ENCODE measurements at places on chromosomes 4 and X. TPM values are rescaled to one million over a fixed set of nuclear protein-coding genes. Genes with fewer than 3 reads are reported as not detected.
A peak's percentile ranks its signal among the peaks of the same experiment; 100 is the strongest.

The SH3BP2 gene
- 10.6 TPM for total RNA-seq

The ZFP92 gene
- 0.19 TPM for total RNA-seq

The RTL5 gene
- total RNA-seq = 0.38 TPM

The INPP4B gene
- total RNA-seq = 7.8 TPM

The RAI2 gene
- 1.8 TPM for total RNA-seq

The USP17L5 gene
- not detected for total RNA-seq

The USP27X gene
- 2.5 TPM for total RNA-seq

The SETD7 gene
- total RNA-seq = 6.0 TPM

The ATP1B4 gene
- 0.05 TPM for total RNA-seq

The BBS7 gene
- 13.4 TPM for total RNA-seq

The SYTL5 gene
- 0.14 TPM for total RNA-seq

The PYURF gene
- 86.5 TPM for total RNA-seq

The FAM133A gene
- not detected for total RNA-seq

The SPCS3 gene
- total RNA-seq = 47.5 TPM

- H3K36me3 ChIP-seq = no peaks in the 10 kb centered on the region
- H3K4me3 ChIP-seq = no peak overlapping the region
- no peaks in the 10 kb centered on the region for H3K27me3 ChIP-seq
- no peaks in the 10 kb centered on the region for H3K4me1 ChIP-seq
These were observed 67.9 kb downstream of the FAM47C start for GRCh38 chrX:37075892-37076595.

GRCh38 chrX:1725472-1725871, 110.6 kb downstream of the ASMT start:
- no peak overlapping the region for H3K27ac ChIP-seq
- H3K4me3 ChIP-seq = no peak overlapping the region
- no peaks in the 10 kb centered on the region for H3K27me3 ChIP-seq
- H3K36me3 ChIP-seq = no peaks in the 10 kb centered on the region
- DNase-seq = no peak

- no peaks in the 10 kb centered on the region for H3K27me3 ChIP-seq
- H3K27ac ChIP-seq = no peak overlapping the region
- no peaks in the 10 kb centered on the region for H3K36me3 ChIP-seq
These were observed 2313.8 kb downstream of the ARAP2 start for GRCh38 chr4:33930497-33930896.

GRCh38 chr4:125832161-125832560, 517.4 kb downstream of the FAT4 start:
- no peak overlapping the region for H3K27ac ChIP-seq
- no peaks in the 10 kb centered on the region for H3K27me3 ChIP-seq
- no peaks in the 10 kb centered on the region for H3K36me3 ChIP-seq
- no peak for DNase-seq
- no peaks in the 10 kb centered on the region for H3K4me1 ChIP-seq

DNA sequence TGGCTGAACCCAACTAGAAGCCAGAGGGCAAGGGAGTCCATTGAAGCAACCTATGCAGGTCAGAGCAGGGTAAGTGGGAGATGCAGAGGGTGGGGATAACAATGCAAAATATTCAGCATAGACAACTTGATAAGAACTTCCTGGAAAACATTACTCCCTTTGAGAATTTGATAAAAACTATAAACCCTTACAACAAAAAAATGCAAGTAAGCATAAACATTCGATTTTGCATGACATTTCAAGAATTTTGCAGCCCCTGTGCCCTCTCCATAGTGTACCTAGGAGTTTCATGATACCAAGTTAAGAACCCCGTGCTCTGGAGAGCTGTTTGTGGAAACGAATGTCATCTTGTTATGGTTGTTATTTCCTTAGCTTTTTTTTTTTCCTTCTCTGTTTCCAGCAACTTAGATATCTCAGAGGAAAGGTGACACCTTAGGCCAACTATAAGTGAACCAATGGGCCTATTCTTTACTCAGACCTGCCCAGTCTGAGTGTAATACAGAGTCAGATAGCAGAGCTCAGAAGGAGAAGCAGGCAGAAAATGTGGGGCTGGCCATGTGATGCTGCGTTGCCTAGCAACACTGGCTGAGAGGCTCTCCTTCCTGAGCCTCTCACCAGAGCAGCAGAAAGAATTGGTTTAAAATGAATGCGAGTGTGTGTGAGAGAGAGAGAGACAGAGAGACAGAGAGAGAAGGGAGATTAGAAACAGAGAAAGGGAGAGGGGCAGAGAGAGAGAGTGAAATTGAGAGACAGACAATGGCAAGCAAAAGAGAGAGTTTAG, 36.7 kb upstream of the GABRQ start:
- H3K36me3 ChIP-seq = no peaks in the 10 kb centered on the region
- H3K27me3 ChIP-seq = no peaks in the 10 kb centered on the region
- DNase-seq = no peak

GRCh38 chr4:74328501-74328900, 20.2 kb downstream of the EPGN start:
- H3K4me1 ChIP-seq = no peaks in the 10 kb centered on the region
- DNase-seq = no peak
- H3K36me3 ChIP-seq = no peaks in the 10 kb centered on the region
- no peak overlapping the region for H3K27ac ChIP-seq

GRCh38 chr4:121697564-121697963, 784 bp upstream of the ANXA5 start:
- no peak for DNase-seq
- H3K4me1 ChIP-seq = peaks cover 2% of the 10 kb centered on the region
- no peaks in the 10 kb centered on the region for H3K36me3 ChIP-seq
- H3K4me3 ChIP-seq = peak overlapping the region; percentile 63

DNA sequence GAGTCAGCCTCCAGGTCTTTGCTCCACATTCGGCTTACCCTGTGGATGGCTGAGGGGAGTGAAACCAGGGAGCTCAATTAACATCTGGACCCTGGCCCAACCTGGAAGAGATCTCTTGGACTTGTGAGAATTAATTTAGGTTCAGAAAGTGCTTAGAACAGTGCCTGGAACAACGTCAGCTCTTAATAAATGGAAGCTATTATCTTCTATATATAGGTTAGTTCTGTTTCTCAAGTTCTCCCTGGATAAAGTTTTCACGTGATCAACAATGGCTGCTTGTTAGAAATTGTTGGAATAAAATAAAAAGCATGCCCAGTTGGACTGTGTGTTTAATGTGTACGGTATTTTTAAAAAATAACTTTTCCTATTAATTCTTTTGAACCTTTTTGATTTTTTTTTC, 80.8 kb downstream of the TRIML1 start:
- DNase-seq = no peak
- no peaks in the 10 kb centered on the region for H3K4me1 ChIP-seq
- no peaks in the 10 kb centered on the region for H3K36me3 ChIP-seq
- no peaks in the 10 kb centered on the region for H3K27me3 ChIP-seq
- no peak overlapping the region for H3K4me3 ChIP-seq
- no peak overlapping the region for H3K27ac ChIP-seq

GRCh38 chrX:2690856-2691542, at the start of gene CD99:
CD99 (plus strand) TSS chrX:2691295; CDS start chrX:2691361, 66 bp downstream.
- peak; percentile 82 for DNase-seq
- H3K4me3 ChIP-seq = peak within 1 kb of the TSS; percentile 97
- H3K27me3 ChIP-seq = peaks cover 2% of the 10 kb centered on the region
- H3K4me1 ChIP-seq = peaks cover 31% of the 10 kb centered on the region
- peak within 1 kb of the TSS; percentile 95 for H3K27ac ChIP-seq

- no peak overlapping the region for H3K4me3 ChIP-seq
- no peak for DNase-seq
- no peaks in the 10 kb centered on the region for H3K27me3 ChIP-seq
- no peaks in the 10 kb centered on the region for H3K4me1 ChIP-seq
- H3K27ac ChIP-seq = no peak overlapping the region
These were observed 376.6 kb downstream of the TMA16 start for GRCh38 chr4:163871078-163871477.

DNA sequence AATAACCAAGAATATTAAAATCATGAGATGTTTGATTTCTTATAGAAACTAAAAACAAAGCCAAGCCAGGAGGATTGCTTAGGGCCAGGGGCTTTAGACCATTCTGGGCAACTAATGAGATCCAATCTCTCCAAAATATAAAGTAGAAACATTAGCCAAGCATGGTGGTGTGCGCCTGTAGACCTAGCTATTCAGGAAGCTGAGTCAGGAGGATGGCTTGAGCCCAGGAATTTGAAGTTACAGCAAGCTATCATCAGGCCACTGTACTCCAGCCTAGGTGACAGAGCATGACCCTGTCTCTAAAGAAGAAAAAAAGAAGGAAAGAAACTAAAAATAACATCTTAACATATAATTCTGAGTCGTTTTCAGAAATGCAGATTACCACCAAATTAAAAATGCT, 96.7 kb downstream of the NAF1 start:
- no peak overlapping the region for H3K27ac ChIP-seq
- H3K27me3 ChIP-seq = no peaks in the 10 kb centered on the region
- no peaks in the 10 kb centered on the region for H3K36me3 ChIP-seq

- no peak overlapping the region for H3K4me3 ChIP-seq
- no peaks in the 10 kb centered on the region for H3K36me3 ChIP-seq
- peaks cover 6% of the 10 kb centered on the region for H3K4me1 ChIP-seq
- no peaks in the 10 kb centered on the region for H3K27me3 ChIP-seq
- H3K27ac ChIP-seq = no peak overlapping the region
These were observed 171.0 kb upstream of the PPP1R2C start for GRCh38 chrX:42948723-42949657.

DNA sequence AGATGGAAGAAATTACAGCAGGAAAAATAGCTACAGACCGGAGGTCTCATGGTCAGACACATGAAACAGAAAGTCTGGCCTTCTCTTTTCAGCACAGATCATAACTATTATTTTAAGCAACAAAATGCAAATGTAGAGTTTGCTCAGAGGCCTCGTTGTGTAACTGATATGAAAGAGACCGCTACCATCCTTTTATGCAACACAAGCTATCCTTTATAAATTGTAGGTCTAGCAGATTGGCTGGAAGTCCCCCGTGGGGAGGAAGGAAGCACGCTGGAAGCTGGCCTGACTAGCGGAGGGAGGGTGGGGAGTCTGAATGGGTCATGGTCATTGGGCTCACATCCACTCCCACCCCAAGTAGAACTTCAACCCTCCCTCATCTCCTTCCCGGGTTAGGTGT, 27.7 kb downstream of the DMP1 start:
- no peak overlapping the region for H3K27ac ChIP-seq
- no peak for DNase-seq
- no peaks in the 10 kb centered on the region for H3K27me3 ChIP-seq
- H3K36me3 ChIP-seq = no peaks in the 10 kb centered on the region

DNA sequence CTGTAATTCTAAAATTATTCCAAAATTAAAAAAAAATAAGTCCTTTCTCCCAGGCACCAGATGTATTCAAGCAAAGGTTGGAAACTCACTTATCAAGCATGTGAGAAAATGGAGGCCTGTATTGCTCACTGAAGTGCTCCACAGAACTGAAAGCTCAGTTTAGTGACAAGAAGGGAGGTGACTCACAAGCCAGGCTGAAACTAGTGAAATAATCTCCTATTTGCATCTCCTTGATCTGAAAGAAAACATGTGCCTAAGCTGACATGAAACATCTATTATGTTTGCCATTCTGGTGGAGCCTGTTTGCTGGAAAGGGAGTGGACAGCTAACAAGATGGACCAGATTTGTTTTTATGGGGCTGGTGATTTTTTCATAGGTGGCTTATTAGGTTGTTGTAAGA, 54.0 kb upstream of the AMELX start:
- no peak overlapping the region for H3K4me3 ChIP-seq
- H3K27me3 ChIP-seq = no peaks in the 10 kb centered on the region
- H3K36me3 ChIP-seq = no peaks in the 10 kb centered on the region

GRCh38 chr4:134762053-134762452, 560.5 kb upstream of the PABPC4L start:
- no peaks in the 10 kb centered on the region for H3K36me3 ChIP-seq
- no peak for DNase-seq
- H3K4me1 ChIP-seq = no peaks in the 10 kb centered on the region
- H3K4me3 ChIP-seq = no peak overlapping the region
- H3K27ac ChIP-seq = no peak overlapping the region

DNA sequence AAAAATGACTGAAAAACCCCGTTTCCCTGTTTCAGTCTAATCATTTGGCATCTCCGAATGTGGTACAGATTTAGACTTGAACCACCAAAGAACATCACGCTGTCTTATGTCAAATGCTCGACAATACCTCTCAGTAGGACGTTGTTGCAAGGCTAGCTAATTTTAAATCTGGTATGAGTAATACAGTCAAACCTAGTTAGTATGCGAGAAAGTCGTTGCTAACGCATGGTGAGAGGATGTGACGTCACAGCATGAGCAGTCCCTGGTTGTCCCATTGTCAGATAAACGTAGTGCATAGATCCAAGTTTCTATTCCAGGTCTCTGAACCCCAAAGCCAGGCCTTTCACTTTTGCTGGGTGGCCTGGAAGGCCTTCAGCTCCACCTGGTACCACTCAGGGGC, 44.7 kb downstream of the SETD7 start:
- no peaks in the 10 kb centered on the region for H3K4me1 ChIP-seq
- peaks cover 5% of the 10 kb centered on the region for H3K36me3 ChIP-seq
- no peak overlapping the region for H3K4me3 ChIP-seq
- H3K27me3 ChIP-seq = no peaks in the 10 kb centered on the region
- no peak overlapping the region for H3K27ac ChIP-seq
- no peak for DNase-seq

- no peaks in the 10 kb centered on the region for H3K27me3 ChIP-seq
- DNase-seq = no peak
- H3K4me3 ChIP-seq = no peak overlapping the region
- no peaks in the 10 kb centered on the region for H3K36me3 ChIP-seq
- H3K27ac ChIP-seq = no peak overlapping the region
These were observed 64.3 kb downstream of the SMIM20 start for GRCh38 chr4:25978327-25978726.

DNA sequence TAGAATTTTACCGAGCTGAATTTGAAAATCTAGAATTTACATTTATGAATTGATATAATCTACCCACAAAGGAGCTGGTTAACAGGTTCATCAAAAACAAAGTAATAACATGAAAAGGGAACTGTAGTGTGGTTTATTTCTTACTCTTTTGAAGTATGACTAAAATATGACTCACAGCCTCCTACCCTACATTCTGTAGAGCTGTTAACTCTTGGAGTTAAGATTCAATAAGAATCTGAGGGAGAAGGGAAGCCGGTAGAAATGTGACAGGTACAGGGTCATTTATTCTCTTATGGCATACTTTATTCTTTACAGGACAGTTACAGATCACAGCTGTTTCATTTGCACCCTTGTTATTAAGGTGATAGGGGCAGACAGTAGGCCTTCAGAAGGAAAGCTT, 132.2 kb upstream of the FAM47B start:
- H3K36me3 ChIP-seq = no peaks in the 10 kb centered on the region
- H3K4me3 ChIP-seq = no peak overlapping the region
- H3K27me3 ChIP-seq = no peaks in the 10 kb centered on the region

DNA sequence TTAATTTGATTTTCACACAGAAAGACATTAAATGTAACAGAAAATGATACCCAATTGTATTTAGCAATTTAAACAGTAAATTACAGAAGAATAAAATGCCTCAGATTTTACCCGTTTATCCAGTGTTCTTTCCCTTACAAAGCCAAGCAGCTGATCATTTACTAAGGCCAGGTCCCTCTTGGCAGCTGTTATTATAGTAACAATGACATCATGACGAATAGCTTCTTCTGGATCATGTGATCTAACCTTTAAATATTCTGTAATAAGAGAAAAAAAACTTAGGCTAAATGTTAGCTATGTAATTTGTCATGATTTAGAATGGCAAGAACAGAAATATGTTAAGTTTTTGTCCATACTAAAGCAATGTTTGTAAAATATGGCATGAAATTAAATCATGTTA, 69.4 kb downstream of the PDS5A start:
- no peaks in the 10 kb centered on the region for H3K4me1 ChIP-seq
- H3K27ac ChIP-seq = no peak overlapping the region
- H3K4me3 ChIP-seq = no peak overlapping the region
- H3K36me3 ChIP-seq = peaks cover 56% of the 10 kb centered on the region

GRCh38 chrX:8971116-8971515, 62.8 kb downstream of the FAM9B start:
- H3K27me3 ChIP-seq = no peaks in the 10 kb centered on the region
- H3K36me3 ChIP-seq = no peaks in the 10 kb centered on the region
- no peak overlapping the region for H3K4me3 ChIP-seq

- no peak overlapping the region for H3K27ac ChIP-seq
- no peak overlapping the region for H3K4me3 ChIP-seq
- H3K4me1 ChIP-seq = no peaks in the 10 kb centered on the region
- H3K27me3 ChIP-seq = no peaks in the 10 kb centered on the region
These were observed 460.4 kb upstream of the DIAPH2 start for GRCh38 chrX:96224279-96224678.

Data from thymus (tissue), 14 donors.